ENCODE measurements at places on chromosomes 2 and 18.
A peak's percentile ranks its signal among the peaks of the same experiment; 100 is the strongest.

DNA sequence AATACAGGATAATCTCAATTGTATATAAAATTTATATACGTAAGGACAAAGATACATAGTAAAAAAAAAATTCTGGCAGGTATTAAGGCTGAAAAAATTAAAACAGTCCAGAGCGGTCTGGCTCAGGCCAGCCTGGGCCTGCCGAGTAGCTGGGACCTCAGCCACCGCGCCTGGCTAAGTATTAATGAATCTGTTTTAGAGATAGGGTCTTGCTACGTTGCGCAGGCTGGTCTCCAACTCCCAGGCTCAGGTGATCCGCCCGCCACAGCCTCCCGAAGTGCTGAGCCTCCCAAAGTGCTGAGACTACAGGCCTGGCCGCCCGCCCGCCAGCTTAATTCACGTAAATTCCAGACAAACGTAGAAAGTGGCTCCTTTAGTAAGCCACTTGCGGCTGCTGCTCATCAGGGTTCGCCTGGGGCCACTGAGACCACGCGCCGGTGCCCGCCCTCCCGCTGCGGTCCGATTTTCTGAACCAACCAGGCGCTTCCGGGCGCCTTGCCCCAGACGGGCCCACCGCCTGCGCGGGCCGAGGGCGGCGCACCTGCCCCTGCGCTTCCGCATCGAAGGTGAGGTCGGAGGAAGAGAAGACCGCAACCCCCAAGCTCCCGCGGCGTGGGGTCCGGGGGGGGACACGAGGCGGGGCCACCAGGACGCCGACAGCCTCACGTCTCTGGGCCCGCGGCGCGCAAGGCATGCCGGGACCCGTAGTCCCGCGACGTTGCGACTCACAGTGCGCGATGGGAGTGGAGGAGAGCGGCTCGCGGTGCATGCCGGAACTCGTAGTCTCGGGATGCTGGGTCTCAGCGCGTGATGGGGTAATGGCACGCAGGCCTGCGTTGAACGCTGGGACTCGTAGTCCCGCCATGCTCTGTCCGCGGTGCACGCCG is 695 bp upstream of the CTDP1 start:
- DNase-seq: peak; percentile 96
- H3K27me3 ChIP-seq: no peaks in the 10 kb centered on the region
- no peaks in the 10 kb centered on the region for H3K36me3 ChIP-seq
- peak overlapping the region; percentile 66 for H3K4me3 ChIP-seq

- DNase-seq: no peak
- H3K4me3 ChIP-seq: no peak overlapping the region
- H3K4me1 ChIP-seq: no peaks in the 10 kb centered on the region
- H3K27ac ChIP-seq: no peak overlapping the region
- no peaks in the 10 kb centered on the region for H3K27me3 ChIP-seq
Measured at GRCh38 chr18:38367473-38367872, 801.9 kb upstream of the CELF4 start.

DNA sequence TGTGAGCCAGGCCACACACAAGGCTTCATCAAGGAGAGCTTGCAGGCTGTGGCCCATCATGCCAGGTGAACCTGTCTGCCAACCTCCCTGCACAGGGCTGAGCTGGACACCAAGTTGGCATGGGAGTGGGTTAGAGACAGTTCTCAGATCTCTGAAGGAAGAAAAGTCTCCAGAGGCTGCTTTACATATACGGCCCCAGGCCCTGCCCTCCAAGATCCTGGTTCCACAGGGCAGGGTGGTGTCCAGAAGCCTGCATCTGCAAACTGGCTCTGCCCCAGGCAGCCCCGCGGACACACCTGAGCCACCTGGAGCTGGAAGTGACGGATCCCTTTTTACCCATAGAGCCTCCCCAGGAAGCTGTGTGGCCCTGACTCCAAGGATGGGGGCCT is 24.2 kb upstream of the HES6 start:
- no peak overlapping the region for H3K4me3 ChIP-seq
- no peaks in the 10 kb centered on the region for H3K36me3 ChIP-seq
- no peaks in the 10 kb centered on the region for H3K4me1 ChIP-seq

DNA sequence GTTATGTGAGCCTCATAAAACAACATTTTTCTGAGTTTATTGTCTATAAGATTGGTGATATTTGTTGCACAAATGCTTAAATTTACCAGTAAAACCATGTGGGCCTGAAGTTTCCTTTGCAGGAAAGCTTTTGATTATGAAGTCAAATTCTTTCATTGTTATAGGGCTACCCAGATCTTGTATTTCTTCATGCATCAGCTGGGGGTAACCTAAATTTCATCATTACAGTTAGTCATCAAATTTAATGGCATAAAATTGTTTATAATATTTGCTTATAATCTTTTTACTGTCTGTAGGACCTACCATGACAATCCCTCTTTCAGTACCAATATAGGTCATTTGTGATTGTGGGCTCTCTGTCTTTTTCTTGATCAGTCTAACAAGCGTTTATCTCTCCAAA is 47.8 kb downstream of the SMAD2 start:
- no peak overlapping the region for H3K4me3 ChIP-seq
- no peak for DNase-seq
- no peaks in the 10 kb centered on the region for H3K4me1 ChIP-seq
- H3K27me3 ChIP-seq: no peaks in the 10 kb centered on the region
- peaks cover 30% of the 10 kb centered on the region for H3K36me3 ChIP-seq

DNA sequence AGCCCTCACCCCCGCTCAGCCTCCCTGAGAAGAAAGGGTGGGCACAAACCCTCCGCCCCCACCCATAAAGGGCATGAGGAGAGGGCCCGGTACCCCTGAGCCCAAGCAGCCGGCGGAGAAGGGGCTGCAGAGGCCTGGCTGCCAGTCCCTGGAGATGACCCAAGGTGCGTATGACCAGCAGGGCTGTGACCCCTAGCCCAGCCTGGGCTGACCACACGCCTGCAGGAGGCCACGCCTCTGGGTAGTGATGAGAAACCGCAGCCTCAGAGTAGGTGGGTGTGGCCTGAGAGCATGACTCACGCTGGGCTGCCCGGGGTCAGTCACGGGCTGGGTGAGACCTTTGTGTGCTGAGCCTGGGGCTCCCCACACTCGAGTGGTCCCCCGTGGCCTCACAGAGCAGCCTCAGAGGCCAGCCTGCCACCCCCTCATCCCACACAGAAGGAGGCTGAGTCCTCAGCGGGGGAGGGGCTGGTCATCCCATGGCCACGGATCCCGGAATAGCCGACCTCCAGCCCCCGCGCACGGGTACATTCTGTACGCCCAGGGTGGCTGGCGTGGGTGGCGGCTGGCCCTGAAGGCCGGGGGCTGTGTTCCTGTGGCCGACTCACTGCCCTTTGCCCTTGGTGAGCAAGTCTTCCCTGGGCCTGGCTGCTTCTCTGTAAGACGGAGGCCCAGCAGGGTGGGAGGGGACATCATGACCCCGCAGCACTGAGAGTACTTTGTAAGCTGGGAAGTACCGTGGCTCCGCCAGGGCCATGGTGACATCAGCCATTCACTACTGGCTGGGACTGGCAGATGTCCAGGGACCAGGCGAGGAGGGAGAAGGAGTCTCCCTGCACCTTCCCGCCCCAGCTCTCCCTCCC is 110.8 kb upstream of the OTOS start:
- DNase-seq: no peak
- no peaks in the 10 kb centered on the region for H3K36me3 ChIP-seq
- H3K27me3 ChIP-seq: no peaks in the 10 kb centered on the region
- H3K27ac ChIP-seq: no peak overlapping the region
- H3K4me1 ChIP-seq: peaks cover 19% of the 10 kb centered on the region

GRCh38 chr18:45275367-45276113 is 339.7 kb upstream of the SLC14A2 start:
- no peaks in the 10 kb centered on the region for H3K27me3 ChIP-seq
- H3K4me1 ChIP-seq: no peaks in the 10 kb centered on the region
- no peak overlapping the region for H3K4me3 ChIP-seq
- no peak overlapping the region for H3K27ac ChIP-seq

- DNase-seq: no peak
- H3K27me3 ChIP-seq: no peaks in the 10 kb centered on the region
- no peaks in the 10 kb centered on the region for H3K4me1 ChIP-seq
- H3K27ac ChIP-seq: no peak overlapping the region
- H3K36me3 ChIP-seq: no peaks in the 10 kb centered on the region
Measured at GRCh38 chr18:44671914-44672313, 8.8 kb upstream of the SETBP1 start.

GRCh38 chr2:238169708-238170251 is 11.0 kb downstream of the ERFE start:
- peaks cover 5% of the 10 kb centered on the region for H3K27me3 ChIP-seq
- H3K36me3 ChIP-seq: peaks cover 26% of the 10 kb centered on the region
- no peak overlapping the region for H3K27ac ChIP-seq
- H3K4me1 ChIP-seq: no peaks in the 10 kb centered on the region

- DNase-seq: no peak
- no peaks in the 10 kb centered on the region for H3K36me3 ChIP-seq
- no peak overlapping the region for H3K4me3 ChIP-seq
- peaks cover 4% of the 10 kb centered on the region for H3K4me1 ChIP-seq
- no peak overlapping the region for H3K27ac ChIP-seq
- no peaks in the 10 kb centered on the region for H3K27me3 ChIP-seq
Measured at GRCh38 chr18:44552706-44553105, 128.0 kb upstream of the SETBP1 start.

DNA sequence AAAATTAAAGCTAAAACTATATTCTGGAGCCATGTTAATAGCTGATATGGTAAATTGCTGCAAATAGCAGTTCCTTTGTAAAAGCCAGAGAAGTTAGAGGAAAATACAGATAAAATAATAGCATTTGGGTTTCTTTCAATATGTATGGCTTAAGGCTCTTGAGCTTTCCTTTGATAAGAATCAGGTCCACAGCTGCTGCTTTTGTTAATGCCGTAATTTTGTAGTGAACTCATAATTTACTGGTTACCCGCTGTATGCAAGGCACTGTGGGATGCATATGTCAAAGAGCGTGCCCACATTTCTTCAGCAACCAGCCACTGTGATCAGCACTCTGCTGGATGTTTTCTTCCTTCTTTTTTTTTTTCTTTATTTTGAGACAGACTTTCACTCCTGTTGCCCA is 79.1 kb downstream of the MOGAT1 start:
- no peaks in the 10 kb centered on the region for H3K36me3 ChIP-seq
- no peaks in the 10 kb centered on the region for H3K27me3 ChIP-seq
- H3K27ac ChIP-seq: no peak overlapping the region
- no peak overlapping the region for H3K4me3 ChIP-seq
- no peak for DNase-seq

GRCh38 chr2:190465060-190465459 is 56.9 kb downstream of the MFSD6 start:
- H3K4me3 ChIP-seq: no peak overlapping the region
- no peak overlapping the region for H3K27ac ChIP-seq
- no peaks in the 10 kb centered on the region for H3K4me1 ChIP-seq

- DNase-seq: no peak
- no peaks in the 10 kb centered on the region for H3K27me3 ChIP-seq
- H3K36me3 ChIP-seq: peaks cover 2% of the 10 kb centered on the region
- no peaks in the 10 kb centered on the region for H3K4me1 ChIP-seq
- H3K4me3 ChIP-seq: no peak overlapping the region
Measured at GRCh38 chr2:112493048-112493447, 11.1 kb downstream of the TTL start.

DNA sequence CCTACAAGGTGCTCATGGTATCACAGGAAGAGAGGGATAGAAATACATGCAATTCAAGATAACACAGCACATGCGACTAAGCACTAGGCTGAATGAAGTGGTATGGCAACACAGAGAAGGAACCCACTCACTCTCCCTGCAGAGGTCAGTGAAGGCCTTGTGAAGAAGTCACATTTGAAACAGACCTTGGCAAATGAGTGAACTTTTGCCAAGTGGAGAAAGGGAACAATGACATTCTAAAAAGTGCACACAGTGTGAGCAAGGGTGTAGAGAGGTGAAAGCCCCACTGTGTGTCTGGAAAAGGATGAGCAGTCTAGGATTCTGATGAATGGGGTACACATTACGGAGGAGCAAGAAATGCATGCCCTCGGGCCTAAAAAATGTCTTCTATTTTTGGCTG is 23.3 kb downstream of the KLF7 start:
- H3K36me3 ChIP-seq: no peaks in the 10 kb centered on the region
- H3K4me1 ChIP-seq: peaks cover 8% of the 10 kb centered on the region
- no peaks in the 10 kb centered on the region for H3K27me3 ChIP-seq
- DNase-seq: peak; percentile 37

DNA sequence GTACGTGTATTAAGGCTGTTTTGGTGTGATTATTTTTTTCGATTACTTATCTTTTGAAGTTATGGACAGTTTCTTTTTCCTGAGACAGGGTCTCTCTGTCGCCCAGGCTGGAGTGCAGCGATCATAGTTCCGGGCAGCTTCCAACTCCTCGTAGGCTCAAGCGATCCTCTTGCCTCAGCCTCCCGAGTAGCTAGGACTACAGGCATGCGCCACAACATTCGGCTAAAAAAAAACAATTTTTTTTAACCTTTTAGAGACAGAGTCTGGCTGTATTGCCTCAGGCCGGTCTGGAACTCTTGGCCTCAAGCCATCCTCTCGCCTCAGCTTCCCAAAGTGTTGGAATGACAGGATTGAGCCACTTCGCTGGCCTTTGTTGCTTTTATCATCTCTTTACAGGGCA is 945 bp downstream of the HAT1 start:
- H3K27ac ChIP-seq: no peak overlapping the region
- H3K27me3 ChIP-seq: no peaks in the 10 kb centered on the region
- H3K4me1 ChIP-seq: no peaks in the 10 kb centered on the region
- peak overlapping the region; percentile 89 for H3K4me3 ChIP-seq
- H3K36me3 ChIP-seq: peaks cover 5% of the 10 kb centered on the region

DNA sequence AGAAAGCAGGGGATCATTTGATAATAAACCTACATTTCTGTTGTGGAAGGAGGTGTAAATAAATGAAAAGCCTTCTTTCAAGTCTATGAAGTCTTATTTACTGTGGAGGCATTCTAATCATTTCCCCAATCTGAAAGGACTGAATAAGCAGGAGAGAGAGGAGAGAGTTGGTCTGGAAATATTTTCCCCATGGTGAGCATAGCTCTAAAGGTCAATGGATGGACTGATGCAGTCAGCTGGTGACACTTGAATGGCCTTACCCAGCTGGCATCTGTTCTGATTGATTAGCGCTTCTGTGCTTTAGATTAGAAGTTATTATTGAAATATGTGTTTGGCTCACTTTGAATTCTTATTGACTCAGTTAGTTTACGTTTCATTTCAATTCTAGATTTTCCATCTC is 122.7 kb downstream of the PARD3B start:
- H3K4me1 ChIP-seq: peaks cover 7% of the 10 kb centered on the region
- no peaks in the 10 kb centered on the region for H3K27me3 ChIP-seq
- H3K36me3 ChIP-seq: no peaks in the 10 kb centered on the region
- H3K4me3 ChIP-seq: no peak overlapping the region
- DNase-seq: no peak

- DNase-seq: no peak
- H3K27me3 ChIP-seq: no peaks in the 10 kb centered on the region
- H3K36me3 ChIP-seq: no peaks in the 10 kb centered on the region
Measured at GRCh38 chr2:45919711-45920111, 268.2 kb downstream of the PRKCE start.

- peak overlapping the region; percentile 2 for H3K4me3 ChIP-seq
- peaks cover 2% of the 10 kb centered on the region for H3K4me1 ChIP-seq
- no peak overlapping the region for H3K27ac ChIP-seq
- H3K27me3 ChIP-seq: peaks cover 9% of the 10 kb centered on the region
- no peak for DNase-seq
- H3K36me3 ChIP-seq: no peaks in the 10 kb centered on the region
Measured at GRCh38 chr18:2657788-2658458, 2.4 kb downstream of the SMCHD1 start.

- H3K27ac ChIP-seq: no peak overlapping the region
- DNase-seq: no peak
- H3K4me1 ChIP-seq: no peaks in the 10 kb centered on the region
- no peak overlapping the region for H3K4me3 ChIP-seq
Measured at GRCh38 chr18:74617486-74617885, 19.8 kb downstream of the ZNF407 start.

All from H1 (cell line).